ENCODE measurements at places on chromosomes 2 and 18.

DNA sequence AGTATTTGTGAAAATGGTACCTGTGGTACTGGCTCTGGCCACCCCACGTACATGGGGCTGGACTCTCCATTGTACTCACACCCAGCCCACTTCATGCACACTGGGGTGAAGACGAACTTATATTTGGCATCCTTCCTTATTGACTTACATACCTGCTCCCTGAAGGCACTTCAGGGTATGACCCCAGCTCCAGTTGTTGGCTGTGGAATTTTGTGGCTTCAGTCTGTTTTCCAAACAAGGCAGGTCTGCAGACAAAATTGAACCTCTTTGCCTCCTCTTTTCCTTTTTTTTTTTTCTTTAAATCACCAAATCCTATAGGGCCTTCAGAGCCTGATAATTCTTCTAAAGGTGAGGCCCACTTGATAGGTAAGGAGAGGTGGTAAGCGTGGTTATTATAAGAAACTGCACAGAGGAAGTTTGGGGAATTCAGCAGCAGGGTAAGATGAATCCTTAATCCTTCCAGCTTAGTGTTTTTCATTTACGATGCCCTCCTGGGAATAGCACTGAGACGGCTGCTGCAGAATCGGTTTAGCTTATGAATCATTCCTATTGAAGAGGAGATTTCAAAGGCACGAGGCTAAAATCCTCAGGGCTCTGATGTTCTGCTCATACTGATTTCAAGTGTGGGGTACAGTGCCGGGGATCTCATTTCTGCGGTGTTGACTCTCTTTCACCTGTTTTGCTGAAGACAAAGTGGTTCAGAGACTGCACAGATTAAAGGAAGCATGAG lies 55.2 kb downstream of the KIF5C start:
- DNase-seq, result no peak

- peak; percentile 87 for DNase-seq
Observed at GRCh38 chr2:55743583-55743982, 49.9 kb upstream of the PNPT1 start.

DNA sequence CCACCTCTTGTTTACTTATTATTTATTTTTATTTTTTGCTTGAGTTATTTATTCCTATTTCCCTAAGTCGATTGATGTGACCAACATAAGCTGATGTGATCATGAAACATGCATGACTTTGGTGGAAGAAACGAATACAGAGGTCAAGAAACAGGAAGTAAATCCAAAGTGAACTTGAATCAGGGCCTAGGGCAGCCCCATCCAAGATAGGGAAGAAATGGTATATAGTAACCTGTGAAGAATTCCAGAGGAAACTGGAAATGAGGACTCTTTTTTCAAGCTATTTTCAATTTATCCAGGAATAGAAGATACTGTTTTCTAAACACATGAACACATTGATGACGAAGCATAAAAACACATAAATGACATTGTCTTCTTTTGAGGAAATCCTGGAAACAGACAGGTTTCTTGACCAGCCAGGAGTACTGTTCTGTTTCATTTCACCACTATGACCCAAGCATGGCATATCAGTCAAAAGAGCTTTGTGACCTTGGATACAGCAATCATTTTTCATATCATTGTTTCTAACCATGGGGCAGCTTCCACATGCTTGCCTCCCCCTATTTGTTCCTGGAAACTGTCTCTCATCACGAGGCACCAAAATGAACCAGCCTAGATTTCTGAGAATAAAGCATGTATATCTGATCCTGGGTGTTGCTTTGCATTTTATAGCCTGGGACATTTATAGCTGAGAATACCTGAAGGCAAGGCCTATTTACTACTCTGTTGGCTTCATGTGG lies 9.1 kb upstream of the LCLAT1 start:
- DNase-seq, result no peak

GRCh38 chr2:43075054-43075593 lies 151.3 kb downstream of the ZFP36L2 start:
- peak; percentile 98 for DNase-seq

DNA sequence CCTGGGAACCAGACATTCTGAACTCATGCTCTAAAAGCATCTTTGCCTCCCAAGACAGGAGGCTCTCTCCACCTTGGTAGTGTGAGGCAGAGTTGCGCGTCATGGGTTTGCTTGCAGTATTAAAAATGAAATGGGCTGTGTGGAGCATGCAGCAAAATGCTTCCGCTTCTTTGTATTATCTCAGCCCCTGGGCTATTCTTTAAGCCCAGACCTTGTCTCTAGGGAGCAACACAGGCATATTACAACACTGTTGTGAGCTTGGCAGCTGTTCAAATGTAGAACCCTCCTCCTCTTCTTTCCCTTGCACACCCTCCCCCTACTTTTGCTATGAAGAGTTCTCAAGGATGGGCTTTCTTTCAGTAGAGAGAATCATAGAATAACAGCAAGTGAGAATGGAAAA lies 185.1 kb upstream of the LHCGR start:
- DNase-seq, result no peak

DNA sequence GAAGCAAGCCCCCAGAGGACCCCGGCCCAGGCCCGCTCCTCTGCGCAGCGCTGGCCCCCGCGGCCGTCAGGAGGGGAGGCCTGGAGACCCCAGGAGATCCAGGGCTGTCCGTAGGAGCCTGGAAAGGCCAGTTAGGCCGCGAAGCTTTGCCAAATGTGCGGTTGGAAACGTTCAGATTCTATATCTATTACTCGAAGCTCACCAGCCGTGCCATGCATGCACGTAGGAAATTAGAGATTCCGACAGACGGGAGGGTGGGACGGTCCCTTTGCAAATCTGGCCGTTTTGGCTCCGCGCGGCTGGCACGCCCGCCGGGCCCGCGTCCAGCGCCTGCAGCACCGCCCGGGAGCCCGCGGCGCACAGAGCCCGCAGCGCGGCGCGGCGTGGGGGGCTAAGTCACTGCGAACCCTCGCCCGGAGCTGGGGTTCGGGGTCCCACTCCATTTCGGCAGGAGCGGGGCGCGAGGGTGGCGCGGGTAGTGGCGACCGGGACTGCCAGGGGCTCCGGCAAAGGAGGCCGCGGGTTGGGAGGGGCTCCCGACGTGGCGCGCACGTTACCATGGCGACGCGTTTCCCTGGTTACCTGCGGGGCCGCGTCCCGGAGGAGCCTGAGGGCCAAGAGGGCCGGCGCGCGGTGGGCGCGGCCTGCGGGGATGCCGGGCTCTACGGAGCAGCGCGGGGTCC lies 488.6 kb upstream of the SMIM21 start:
- DNase-seq, result no peak

GRCh38 chr18:48018851-48019250 lies 88.4 kb upstream of the SMAD2 start:
- DNase-seq, result no peak

DNA sequence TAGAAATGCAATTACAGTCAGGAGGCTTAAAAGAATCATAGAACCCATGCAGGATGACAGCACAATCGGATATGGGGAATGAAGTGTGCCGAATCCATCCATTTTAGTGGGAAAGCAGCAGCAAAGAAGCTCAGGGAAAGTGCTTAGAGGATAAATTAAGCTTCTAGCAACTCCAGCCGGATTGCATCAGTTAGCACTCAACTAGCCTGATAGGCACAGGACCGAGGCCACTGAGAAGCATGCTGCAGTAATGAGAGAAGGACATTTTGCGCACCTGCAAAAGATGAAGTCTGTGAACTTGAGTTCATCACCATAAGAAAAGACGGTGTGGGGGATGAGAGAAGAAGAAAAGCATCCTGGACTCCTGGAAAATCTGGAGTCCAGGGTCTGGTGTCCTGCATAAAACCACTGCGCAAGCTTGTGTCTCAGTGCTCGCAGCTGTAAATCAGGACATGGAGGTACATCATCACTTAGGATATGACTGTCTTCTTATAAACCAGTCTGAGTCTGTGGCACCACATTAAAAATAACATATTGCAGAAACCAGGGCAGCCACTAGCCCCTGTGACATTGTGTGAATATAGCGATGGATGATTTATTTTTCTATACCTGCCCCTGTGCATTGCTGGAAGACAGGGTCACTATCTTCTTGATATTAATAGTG lies 665.5 kb upstream of the SOX11 start:
- DNase-seq, result no peak

DNA sequence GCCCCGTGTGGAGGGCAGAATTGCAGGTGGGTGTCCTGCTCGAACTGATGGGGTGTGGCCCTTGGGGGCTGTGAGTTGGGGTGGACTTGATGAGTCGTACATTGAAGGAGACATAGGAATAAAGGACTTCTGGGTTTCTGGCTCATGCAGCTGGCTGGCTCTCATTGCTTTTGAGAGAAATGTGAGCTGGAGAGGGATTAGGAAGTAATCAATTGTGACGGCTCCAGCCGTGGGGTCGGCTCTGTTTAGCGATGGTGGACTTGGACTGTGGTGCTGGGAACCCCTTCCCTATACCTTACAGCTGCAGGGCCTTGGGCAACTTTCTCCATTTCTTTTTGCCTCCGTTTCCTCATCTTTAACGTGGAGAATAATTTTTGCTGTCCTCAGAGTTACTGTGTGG lies 9.2 kb downstream of the IMPA2 start:
- DNase-seq, result no peak

DNA sequence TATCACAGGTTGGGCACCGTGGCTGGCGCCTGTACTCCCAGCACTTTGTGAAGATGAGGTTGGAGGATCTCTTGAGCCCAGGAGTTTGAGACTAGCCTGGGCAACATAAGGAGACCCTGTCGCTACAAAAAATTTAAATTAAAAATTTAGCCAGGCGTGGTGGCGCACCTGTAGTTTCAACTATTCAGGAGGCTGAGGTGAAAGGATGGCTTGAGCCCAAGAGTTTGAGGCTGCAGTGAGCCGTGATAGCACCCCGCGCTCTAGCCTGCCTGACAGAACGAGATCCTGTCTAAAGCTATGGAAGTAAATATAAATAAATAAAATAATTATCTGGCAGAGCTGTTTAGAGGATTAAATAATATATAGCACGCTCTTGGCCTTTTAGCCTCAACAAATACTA lies 1.4 kb upstream of the SH3RF3 start:
- DNase-seq, result no peak

DNA sequence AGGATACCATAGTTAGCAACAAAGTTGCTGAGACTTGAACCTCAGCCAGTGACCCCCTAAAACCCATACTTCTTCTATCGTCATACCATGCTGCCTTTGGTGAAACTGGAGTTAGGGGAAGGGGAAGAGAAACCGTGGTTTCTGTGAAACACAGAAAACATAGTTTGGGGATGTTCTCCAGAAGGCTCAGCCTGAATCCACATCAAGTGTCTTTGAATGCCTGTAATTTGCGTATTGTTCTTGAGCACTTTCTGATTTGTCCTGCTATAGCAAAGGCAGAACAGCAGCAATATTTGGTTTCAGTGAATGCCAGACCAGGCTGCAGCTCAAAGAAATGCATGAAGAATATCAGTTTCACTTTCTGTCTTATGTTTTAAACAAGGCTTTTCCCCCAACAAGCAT lies 258.7 kb downstream of the TTC32 start:
- DNase-seq, result no peak

DNA sequence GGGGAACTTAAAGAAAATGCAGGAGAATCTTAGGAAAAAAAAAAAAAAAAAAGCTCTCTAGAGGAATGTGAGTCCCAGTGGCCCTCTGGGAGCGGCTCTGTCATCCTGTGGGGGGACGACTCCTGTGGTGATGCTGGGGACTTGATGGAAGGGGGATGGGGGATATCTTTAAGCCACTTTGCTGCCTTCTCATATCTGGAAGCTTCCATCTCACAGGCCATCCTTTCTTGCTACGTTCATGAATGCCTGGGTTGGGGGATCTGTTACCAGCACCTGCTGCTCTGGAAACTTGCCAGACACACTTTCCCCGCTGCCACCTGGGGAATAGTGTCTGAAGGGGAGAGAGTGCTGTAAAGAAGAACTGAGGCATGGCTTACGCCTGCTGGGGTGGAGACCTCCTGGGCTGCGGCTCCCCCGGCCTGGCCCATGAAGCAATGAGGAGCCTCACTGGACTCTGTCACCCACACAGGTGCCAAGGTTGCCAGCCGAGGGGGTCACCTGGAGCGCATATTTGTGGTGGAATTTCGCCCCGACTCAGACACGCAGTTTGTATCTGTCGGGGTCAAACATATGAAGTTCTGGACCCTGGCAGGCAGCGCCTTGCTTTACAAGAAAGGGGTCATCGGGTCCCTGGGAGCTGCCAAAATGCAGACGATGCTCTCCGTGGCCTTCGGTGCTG lies 92.8 kb downstream of the RTN4 start:
- DNase-seq, result no peak

DNA sequence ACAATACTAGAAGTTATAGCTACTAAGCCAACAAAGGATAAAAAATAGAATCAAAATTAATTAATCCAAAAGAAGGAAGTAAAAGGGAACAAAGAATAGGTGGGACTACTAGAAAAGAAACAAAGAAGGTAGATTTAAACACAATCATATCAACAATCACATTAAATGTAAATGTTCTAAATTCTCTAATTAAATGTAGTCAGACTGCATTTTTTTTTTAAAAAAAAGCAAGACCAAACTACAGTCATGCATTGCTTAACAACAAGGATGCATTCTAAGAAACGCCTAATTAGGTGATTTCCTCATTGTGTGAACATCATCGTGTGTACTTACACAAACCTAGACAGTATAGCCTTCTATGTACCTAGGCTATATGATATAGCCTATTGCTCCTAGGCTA lies 59.7 kb upstream of the ADAM23 start:
- no peak for DNase-seq

DNA sequence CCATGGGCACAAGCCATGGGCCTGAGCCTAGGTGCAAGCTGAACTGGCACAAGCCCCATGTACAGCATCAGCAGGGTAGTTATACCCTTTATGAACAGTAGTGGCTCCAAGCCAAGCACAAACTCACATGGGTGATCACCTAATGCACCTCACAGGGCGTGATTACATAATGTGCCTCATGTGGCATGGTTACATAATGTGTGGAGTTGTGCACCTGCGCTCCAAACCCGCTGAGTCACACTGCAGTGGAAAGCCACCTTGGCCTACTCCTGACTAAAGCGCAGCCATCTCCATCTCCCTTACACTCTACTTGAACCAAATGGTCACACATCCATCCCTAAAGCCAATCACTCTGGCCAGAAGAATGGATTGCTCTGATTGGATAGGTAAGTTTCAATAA lies 279.7 kb downstream of the MBD2 start:
- DNase-seq, result no peak

- DNase-seq, result no peak
Observed at GRCh38 chr2:182827182-182827879, 39.1 kb downstream of the FRZB start.

DNA sequence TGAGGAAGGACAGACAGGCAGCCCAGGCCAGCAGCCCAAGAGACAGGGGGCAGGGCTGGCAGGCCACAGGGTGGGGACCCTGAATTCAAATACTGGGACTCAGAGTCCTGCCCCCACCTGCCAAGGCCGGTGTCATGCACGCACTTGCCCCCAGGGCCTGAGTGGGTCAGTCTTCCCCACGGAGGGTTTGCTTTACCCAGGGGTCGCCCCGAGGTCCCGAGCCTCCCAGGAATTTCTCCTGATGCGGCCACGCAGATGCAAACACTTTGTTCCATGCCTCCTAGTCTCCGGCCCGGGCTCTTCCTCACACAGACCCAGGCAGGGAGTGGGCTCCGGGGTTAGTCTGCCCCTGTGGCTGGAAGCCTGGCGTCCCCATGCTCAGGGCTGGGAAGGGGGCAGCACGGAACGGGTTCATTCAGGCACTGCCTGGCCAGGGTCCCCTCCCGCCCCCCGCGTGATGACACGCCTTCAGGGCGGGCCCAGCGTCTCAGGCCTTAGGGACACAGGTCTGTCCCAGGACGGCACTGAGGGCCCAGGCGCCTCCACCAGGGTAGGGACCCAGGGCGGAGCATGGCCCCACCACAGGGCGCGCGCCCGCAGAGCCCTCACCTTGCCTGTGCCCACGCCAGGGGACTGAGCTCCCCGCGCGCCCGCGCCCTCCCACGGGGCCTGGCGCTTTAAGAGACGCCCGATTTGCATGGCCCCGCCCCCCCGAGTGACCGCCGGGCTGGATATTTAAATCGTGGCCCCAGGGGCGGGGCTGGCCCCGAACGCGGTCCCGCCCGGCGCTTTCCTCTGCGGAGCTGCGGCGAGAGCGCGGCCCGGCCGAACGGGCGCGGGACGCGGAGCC lies at the start of gene SNED1:
TSS of gene SNED1 (plus strand) at position 763 of the 850 bp plus-strand sequence. CDS start 220 bp downstream, outside the sequence.
- peak; percentile 34 for DNase-seq

All from HFFc6 (cell line).